ENCODE measurements at places on chromosomes 7 and 10. TPM values are rescaled to one million over a fixed set of nuclear protein-coding genes. Genes with fewer than 3 reads are reported as not detected.
A peak's percentile ranks its signal among the peaks of the same experiment; 100 is the strongest.

DNA sequence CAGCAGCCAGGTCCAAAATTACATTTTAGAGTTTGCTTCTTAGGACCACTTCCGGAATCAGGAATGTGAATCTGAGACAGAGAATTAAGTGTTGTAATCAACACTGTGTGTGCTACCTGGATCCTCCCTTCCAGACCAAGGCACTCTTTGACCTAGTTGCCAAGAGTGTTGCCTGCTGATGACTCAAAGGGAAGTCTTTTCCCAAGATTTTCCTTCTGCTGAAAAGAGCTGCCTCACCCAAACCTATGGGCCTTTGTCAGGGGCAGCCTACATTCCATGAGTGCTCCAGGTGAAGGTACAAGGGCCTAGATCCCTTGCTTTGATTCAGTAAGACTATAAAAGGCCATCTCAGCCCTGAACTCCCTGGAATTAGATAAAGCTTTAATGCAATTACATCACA is 712.5 kb upstream of the ANKRD30A start:
- no peak for DNase-seq

DNA sequence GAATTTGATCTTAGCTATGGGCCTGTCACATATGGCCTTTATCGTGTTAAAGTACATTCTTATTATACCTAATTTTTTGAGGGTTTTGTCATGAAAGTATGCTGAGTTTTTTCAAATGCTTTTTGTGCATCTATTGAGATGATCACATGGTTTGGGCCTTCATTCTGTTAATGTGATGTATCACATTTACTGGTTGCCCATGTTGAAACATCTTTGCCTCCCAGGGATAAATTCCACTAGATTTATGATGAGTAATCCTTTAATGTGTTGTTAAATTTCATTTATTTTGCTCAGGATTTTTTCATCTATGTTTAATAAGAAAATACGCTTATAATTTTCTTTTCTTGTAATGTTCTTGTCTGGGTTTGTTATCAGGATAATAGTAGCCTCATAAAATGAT is 442.0 kb downstream of the MDFIC start:
- DNase-seq: no peak

- DNase-seq: no peak
Measured at GRCh38 chr7:18532813-18533212, 37.3 kb downstream of the HDAC9 start.

DNA sequence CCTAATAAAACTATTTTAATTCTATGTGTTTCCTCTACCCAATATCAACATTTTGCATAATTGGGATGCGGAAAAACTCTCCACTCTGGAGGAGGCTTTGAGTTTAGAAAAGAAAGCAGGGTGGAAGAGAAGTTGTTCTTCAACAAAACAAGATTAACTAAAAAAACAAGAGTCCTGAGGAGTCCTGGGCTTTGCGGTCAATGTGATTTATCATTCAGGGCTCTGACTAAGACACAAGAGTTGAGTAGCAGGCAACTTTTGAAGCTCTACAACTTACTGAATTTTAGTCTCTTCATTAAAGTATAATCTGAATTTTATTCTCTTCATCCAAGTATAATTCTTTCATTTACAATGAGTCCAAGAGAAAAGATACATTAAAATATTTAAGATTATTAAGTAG is 18.3 kb upstream of the TMEM26 start:
- DNase-seq: no peak

GRCh38 chr10:22010539-22010938 is 7.0 kb upstream of the DNAJC1 start:
- no peak for DNase-seq

DNA sequence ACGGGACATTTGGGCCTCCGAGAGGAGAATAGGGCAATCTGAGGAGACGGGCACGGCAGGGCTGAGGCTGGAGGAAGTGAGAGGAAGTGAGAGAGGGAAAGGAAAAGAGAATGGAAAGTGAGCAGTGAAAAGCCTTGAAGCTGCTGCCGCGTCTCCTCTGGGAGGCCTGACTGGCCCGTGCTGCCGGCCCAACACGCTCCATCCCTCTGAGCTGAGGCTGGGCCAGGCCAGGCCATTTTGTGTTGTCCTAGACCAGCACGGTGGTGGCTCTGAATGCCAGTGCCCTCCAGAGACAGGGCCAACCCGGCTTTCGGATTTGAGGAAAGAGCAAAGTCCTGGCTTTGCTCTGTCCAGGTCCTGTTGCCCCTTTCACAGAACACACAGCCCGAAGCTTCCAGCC is 361.1 kb upstream of the SHH start:
- no peak for DNase-seq

DNA sequence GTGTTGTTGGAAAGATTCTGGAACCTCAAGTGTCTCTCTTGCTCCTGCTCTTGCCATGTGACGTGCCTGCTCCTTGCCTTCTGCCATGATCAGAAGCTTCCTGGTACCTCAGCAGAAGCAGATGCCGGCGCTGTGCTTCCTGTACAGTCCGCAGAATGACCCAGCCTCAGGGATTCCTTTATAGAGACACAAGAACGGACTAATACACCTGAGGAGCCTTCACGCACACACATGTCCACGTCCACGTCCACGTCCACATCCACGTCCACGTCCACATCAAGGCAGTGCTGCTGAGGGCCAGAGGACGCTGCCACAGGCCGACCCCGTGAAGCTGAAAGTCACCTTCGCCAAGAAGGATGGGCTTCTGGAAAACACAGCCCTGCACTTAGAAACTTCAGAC is 190.1 kb downstream of the MAD1L1 start:
- no peak for DNase-seq

DNA sequence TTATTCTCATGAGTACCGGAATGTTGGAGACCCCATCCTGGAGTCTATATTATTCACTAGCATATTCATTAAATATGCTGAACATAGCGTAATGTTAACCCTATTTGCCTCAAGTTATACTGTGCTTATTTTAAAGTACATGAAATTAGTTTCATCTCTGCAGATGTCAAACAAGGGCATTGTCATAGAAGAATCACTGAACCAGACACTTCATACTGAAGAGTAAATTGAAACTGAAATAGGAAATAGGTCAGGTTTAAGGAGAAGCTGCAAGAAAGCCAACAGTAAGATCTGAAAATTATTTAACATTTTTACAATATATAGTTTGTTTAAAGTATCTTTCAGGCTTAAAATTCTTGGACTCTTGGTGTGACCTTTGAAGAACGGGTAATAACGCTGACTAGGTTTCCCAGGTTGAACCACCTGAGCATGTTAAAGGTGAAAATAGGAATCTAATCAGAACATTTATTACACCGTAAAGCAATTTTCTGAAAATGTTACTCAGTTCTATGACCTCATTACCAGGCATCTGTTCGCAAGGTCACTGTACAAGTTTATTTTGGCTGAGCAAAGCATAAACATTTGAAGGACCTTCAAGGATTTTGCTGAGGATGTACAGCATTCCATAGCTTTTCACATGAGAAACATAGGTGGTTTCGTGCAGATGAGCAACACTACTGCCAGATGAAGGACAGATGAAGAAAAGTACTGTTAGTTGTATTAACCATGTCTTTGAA is 82.7 kb downstream of the REEP3 start:
- DNase-seq: no peak

- no peak for DNase-seq
Measured at GRCh38 chr7:138515001-138515528, 55.0 kb downstream of the TRIM24 start.

GRCh38 chr10:24202181-24202570 is 6.8 kb upstream of the KIAA1217 start:
- DNase-seq: no peak

DNA sequence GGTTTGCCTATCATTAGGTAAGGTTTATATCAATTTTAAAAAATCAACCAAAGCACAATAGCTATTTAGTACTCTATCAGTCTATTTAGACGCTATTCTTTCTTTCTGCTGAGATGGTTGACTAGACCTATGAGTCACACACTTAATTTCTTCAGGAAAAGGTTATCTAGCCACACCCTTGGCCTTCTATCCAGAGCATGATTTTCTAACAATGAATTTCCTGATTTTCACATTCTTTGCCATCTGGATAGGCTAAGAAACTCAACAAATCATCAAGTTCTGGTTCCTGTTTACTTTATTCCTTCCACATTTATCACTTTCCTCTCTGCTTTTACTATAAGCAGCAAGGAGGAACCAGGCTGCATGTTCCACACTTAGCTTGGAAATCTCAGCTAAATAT is 8.1 kb downstream of the PRPS1L1 start:
- peak; percentile 53 for DNase-seq

DNA sequence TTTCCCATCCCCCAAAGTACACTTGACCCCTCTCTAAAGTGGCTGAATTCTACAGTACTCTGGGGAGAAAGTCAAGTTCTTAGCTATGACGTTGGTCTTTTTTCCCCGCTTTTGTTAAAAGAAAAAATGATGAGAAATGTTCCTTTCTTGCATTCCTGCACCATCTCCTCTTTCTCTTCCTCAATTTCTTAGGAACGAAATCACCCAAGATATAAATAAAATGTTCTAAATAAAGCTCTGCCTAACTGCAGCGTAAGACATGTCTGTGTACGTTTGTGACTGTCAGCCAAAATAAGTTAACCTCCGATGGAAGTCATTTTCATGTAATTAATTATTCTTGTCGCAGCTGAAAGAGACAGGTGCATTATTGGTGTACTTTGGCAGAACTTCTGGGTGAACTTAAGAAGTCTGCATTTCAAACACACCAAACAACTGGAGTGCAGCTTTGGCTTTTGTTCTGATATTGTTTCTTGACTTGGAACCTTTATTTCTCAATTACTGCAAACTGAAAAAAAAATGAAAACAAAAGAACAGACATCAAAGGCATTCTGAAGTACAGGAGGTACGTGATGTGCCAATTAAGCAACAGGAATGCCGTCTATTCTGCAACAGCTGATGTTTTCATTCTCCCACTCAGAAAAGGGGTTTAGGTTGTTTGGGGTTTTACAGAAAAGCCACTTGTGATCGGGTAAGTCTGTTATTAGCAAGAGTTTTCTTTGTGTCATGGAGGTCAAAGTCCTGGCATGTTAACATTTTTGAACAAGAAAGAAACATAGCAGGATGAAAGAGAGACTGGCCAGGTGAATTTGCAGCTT is 82.4 kb upstream of the SDK1 start:
- DNase-seq: no peak

- no peak for DNase-seq
Measured at GRCh38 chr7:4297918-4298219, 384.2 kb upstream of the FOXK1 start.

DNA sequence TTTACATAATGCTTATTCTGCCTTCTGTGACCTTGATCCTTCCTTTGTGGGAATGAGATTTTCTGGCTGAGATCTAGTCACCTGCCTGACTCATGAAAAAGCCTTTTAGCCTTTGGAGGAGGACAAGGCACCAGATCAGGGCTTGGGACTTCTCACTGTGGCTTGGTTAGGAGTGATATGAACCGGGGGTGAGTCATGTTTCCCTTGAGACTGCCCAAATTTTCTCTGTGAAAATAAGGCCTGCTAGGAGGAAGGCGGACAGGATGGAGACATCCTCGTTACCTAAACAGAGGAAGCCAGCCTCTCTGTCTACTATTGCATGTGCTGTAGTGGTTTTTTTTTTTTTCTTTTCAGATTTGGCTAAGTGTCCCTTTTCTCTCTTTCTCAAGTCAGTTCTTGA is 57.8 kb downstream of the EVX1 start:
- no peak for DNase-seq

DNA sequence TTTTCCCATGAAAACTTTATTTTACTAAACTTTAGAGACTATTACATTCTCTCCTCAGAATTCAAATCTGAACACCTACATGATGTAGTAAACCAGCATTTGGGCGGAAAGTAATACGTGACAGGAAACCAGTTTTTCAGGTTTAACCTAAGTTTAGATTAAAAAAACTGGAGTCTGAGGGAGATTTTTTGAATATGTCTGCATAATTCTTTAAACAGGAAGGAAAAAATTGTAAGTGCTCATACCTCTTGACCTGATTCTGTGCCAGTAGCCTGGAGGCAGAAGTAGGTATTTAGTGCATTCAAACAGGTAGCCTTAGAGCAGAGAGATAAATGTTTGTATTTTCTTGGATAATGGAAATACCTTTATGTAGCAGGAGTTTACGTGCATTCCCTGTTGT is 224.3 kb downstream of the MDFIC start:
- no peak for DNase-seq

The NPM3 gene
- 78.6 TPM for total RNA-seq

The TMEM72 gene
- not detected for total RNA-seq

The KNDC1 gene
- 0.34 TPM for total RNA-seq

The ZNF853 gene
- 0.35 TPM for total RNA-seq
